ENCODE measurements at places on chromosomes 11 and 22. TPM values are rescaled to one million over a fixed set of nuclear protein-coding genes. Genes with fewer than 3 reads are reported as not detected.

Gene OR9Q2
- not detected for total RNA-seq

Gene TREH
- not detected for total RNA-seq

Gene IL17REL
- total RNA-seq: not detected

Gene GLYAT
- total RNA-seq: not detected

Gene FXYD6
- total RNA-seq: 0.21 TPM

Gene CHADL
- not detected for total RNA-seq

Gene SERHL2
- total RNA-seq: not detected

Gene MUC5B
- total RNA-seq: 2.4 TPM

Gene FAT3
- total RNA-seq: 0.08 TPM

Gene PTGDR2
- total RNA-seq: 0.05 TPM

Measured in A549 treated with RU486 at 1 μM for 4 hours (cell line).